ENCODE measurements at places on chromosomes 2 and 18. TPM values are rescaled to one million over a fixed set of nuclear protein-coding genes. Genes with fewer than 3 reads are reported as not detected.

GCG gene
- total RNA-seq, result not detected

PCARE gene
- not detected for total RNA-seq

CAVIN2 gene
- 1.8 TPM for total RNA-seq

ERICH2 gene
- total RNA-seq, result not detected

COL6A3 gene
- total RNA-seq, result 4,247 TPM

ITM2C gene
- total RNA-seq, result 63.7 TPM

ROCK1 gene
- 56.0 TPM for total RNA-seq

UGT1A5 gene
- total RNA-seq, result not detected

DNA sequence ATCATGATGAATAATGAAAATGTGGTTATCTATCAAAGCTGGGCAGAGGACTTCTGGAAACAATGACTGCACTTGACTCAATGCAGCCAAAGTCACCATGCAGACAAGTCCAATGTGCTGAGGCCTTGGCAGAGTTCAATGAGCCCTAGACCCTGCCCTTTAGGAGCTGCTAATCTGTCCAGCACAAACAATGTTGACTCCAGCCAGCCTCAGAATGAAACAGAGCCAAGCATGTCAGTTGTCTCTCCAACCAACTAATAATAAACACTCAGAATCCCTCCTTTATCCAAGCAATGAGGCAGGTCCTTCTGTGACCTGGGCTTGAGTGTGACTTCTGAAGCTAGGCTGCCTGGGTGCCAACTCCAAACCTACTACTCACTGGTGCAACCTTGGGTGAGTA, 270.6 kb downstream of the BCL11A start:
- DNase-seq, result no peak

DNA sequence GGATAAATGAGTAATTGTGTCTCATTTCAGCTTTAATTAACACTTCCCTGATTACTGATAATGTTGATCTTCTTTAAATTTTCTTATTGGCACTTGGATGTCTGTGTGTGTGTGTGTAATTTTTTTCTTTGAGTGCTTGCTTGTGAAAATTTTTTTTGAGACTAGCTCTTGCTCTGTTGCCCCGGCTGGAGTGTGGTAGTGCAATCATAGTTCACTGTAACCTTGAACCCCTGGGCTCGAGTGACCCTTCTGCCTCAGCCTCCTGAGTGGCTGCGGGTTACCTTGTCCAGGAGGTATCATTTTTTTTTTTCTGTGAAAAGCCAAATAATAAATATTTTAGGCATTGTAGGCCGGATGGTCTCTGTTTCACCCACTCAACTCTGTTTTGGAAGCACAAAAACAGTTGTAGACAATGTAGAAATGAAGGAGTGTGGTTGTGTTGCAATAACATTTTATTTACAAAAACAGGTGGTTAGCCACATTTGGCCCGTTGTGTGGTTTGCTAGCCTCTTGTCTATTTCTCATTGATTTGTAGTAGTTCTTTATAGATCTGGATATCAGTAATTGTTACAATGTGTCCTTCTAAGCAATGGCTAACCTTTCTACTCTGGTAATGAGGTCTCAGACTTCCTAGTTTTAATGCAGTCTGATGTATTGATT, 7.9 kb downstream of the IL1RL2 start:
- no peak for DNase-seq

GRCh38 chr2:106867196-106867953, 18.6 kb downstream of the ST6GAL2 start:
- no peak for DNase-seq

DNA sequence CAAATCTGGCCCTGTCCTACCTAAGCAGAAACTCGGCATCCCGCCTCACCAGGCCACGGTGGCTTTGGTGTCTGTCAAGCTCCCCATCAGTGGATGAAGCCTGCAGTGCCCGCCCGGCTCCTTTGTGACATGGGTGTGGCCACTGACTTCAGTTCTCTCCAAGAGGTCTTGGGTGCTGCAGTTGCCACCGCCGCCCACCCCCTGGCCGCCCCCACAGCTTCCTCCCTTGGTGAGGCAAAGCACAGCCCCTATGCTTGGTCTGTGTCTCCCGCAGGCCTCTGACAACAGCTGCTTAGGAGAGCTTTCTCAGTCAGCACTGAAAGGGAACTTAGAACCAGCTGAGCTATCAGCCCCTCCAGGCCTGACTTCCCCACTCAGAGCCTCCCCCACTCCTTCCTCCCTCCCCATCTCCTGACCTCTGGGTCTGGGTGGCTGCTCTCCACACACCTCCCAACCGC, 22.9 kb upstream of the GPR55 start:
- peak; percentile 25 for DNase-seq

- peak; percentile 42 for DNase-seq
Observed at GRCh38 chr18:13420969-13421686, 202.6 kb downstream of the LDLRAD4 start.

DNA sequence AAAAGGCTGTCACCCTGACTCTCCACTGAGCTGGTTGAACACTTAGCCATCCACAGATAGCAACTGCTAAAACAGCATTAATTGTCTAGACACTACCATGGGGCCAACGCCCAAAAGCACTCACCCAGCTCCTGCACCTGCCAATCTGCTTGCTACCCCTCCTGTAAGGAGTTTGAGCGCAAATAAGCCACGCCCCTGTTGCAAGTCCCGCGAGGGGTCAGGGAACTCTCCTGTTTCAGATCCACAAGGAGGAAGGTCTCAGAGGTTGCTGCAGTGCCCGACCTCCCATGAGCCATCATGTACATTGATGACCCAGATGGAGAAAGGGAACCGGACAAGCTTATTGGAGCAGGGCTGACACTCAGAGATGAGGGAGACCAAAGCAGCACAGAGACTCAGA, 106.8 kb downstream of the ZNF516 start:
- DNase-seq, result no peak

- DNase-seq, result no peak
Observed at GRCh38 chr2:163732727-163733126, 3.1 kb downstream of the FIGN start.

GRCh38 chr18:29076645-29077044, 899.7 kb upstream of the CDH2 start:
- DNase-seq, result no peak

DNA sequence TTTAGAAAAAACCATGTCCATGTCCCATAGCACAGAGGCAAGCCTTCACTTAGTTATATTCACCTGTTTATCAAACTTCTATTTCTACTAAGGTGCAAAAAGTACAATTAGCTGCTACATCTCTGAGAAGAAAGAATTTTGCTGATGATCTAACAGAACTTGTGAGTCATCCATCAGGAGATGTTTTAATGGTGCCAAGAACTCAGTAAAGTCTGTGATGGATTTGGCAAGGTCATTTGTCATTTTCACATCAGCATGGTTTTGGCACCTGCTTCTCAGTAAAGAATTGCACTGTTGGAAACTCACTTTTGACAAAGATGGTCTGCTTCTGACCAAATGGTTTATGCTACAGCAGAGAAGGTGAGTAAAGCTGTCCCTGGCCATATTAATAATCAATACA, 195.7 kb upstream of the TMEFF2 start:
- DNase-seq, result no peak

DNA sequence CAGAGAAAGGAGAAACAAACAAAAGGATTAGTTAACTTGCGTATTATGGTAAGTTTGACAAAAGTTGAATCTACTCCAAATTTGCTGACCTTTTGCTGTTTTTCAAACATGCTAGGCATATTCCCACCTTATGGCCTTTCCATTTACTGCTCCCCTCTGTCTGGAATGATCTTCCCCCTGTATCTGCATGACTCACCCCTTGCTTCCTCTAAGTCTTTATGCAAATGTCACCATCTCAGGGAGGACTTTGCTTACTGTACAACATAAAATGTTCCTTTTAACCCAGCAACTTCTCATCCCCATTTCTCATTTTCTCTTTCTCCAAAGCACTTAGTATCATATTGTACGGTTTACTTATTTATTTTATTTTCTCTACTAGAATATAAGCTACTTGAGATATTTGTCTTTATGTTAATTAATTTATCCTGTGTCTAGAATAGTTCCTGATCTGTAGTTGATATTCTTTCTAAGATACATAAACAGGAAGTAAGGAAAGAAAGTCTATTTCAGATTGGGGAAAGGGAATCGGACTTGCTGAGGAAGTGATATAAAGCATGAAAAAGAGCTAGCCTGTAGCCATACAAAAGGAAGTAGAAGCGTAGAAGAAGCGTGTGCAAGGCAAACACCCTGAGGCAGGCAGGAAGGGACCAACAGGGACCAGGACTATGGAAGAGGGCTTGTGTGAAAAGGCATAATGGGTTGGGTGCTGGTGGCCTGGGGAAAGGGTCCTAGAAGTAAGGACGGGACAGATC, 144.9 kb upstream of the ERBB4 start:
- DNase-seq, result no peak

DNA sequence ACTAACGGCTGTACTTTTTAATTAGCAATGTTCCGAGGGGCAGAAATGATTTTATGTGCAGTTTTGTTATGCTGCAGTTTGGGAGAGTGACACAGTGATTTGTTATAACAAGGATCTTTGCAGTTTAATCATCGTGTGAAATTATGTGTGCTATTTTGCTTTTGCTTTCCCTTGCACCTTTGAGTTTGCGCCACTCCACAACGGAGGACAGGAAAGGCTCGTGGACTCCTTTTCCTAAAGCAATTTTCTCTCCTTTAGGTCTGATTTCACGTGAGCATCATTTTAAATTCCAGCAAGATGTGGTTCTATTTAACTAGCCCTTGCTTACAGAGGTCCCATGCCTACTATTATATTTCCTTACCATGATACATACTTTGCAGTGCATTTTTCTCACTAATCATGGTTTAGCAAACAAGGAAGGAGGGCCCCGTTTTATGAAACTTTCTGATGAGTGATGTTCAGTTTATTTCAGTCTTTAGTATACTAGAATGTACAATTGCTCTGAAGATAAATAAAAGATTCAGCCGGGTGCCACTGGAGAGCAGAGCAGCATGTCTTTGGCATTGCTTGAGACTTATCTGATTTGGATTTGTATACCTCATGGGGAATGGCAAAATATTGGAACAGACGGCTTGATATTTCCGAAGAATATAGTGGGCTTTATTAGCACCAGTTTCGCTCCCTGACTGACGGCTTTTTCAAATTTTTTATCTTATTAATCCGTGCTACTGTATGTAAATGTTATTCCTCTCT, 528.2 kb upstream of the FANCL start:
- DNase-seq, result no peak

DNA sequence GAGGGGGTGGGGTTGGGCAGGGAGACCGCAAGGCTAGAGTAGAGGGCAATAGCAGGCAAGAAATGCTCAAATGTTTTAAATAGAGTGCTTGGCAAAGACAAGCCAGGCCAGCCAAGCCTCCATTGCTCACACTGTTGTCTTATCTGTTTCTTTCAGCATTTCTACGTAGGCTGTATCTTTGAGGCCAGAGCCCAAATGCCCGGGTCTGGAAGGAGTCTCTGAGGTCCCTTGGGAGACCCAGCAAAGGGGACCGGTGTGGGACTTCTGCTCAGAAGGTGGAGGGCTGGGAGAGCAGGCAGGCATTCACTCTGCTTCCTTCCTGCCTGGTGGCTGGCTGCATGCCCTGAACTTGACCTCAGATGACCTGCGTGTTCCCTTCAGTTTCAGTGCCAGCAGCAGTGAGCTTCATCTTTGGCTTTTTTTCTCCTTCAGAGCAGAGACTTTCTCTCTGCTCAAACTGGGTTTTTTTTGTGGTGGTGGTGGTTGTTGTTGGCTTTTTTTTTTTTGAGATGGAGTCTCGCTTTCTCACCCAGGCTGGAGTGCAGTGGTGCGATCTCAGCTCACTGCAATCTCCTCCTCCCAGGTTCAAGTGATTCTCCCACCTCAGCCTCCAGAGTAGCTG, 13.7 kb upstream of the TET3 start:
- DNase-seq, result no peak

DNA sequence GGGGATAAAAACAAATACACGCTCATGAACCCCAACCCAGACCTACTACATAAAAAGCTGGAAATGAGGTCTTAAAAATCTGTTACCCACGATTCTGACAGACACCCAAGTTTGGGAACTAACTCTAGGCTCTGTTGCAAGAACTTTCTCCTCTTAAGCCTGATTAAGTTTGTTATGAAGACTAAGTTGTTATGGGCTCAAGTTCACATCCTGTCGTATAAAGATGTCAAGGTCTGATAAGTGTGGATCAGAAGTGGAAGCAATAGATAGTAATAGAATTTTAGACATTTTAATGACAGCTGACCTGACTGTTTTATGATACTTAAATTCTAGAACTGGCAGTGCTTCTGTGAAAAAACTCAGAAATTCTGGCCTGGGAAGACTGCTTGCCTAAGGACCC, 43.2 kb downstream of the LPIN2 start:
- DNase-seq, result no peak

GRCh38 chr2:85760371-85760770, 6.6 kb downstream of the ATOH8 start:
- DNase-seq, result peak; percentile 93

DNA sequence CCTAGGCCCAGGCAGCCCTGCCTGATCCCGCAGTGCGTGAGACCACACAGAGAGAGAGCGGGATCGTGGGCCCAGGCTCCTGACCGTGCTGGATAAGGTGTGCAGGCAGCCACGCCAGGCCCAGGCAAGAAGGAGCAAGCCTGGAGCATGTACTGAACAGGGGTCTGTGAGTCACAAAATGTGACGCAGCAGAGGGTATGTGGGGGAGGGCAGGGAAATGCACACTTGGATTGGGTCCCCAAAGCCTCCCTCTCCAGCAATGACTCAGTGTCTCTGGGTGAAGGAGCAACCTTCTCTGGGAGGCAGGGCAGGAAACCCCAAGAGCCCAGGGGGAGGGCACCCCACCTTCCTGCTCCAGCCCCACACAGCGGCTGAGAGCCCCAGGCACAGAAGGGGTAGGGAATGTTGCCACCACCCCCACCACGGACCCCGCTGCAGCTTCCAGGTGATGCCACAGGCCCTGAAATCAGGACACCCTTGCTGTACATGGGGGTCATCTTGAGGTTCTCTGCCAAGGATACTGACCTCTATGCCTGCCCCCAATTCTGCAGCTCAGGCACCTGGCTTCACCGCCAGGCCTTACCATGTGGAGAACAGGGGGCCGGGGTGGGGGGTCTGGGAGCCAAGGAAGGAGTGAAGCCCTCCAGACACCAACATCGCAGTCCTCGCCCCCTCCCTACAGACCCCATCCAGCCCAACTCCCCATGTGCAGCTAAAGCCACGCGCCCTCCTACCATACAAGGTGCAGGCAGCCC, 1.3 kb upstream of the GPC1 start:
- peak; percentile 100 for DNase-seq

- peak; percentile 59 for DNase-seq
Observed at GRCh38 chr2:233336541-233336940, 17.8 kb upstream of the DGKD start.

- DNase-seq, result peak; percentile 85
Observed at GRCh38 chr18:35005963-35006577, 35.1 kb upstream of the MAPRE2 start.

Measured in osteoblast (primary cell).